Smooth muscle cell of the brain vasculature (primary cell): ENCODE measurements at places on chromosomes 11 and 22.

- no peak for DNase-seq
Observed at GRCh38 chr11:30608534-30608933, 22.4 kb upstream of the MPPED2 start.

GRCh38 chr22:30511109-30511508 lies 5.6 kb upstream of the SEC14L4 start:
- no peak for DNase-seq

GRCh38 chr11:128029219-128029722 lies 558.1 kb downstream of the ETS1 start:
- DNase-seq: no peak

DNA sequence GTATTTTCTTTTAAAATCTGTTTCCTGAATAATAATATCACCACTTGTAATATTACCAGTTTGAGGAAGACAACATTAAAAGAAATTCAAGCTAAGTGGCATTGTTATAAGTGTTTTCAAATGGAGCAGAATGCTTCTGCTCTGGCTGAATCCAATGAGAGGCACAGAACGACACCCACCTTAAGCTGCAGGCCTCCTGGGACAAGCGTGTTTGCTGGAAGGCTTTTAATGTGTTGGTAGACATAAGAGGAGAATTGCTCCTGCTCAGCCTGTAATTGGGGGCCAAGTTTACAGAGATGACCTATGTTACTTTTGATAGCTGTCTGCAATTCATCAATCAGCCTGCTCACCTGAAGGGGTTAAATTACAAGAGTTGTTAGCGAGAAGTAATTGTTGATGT lies 242.2 kb downstream of the DCDC1 start:
- no peak for DNase-seq

DNA sequence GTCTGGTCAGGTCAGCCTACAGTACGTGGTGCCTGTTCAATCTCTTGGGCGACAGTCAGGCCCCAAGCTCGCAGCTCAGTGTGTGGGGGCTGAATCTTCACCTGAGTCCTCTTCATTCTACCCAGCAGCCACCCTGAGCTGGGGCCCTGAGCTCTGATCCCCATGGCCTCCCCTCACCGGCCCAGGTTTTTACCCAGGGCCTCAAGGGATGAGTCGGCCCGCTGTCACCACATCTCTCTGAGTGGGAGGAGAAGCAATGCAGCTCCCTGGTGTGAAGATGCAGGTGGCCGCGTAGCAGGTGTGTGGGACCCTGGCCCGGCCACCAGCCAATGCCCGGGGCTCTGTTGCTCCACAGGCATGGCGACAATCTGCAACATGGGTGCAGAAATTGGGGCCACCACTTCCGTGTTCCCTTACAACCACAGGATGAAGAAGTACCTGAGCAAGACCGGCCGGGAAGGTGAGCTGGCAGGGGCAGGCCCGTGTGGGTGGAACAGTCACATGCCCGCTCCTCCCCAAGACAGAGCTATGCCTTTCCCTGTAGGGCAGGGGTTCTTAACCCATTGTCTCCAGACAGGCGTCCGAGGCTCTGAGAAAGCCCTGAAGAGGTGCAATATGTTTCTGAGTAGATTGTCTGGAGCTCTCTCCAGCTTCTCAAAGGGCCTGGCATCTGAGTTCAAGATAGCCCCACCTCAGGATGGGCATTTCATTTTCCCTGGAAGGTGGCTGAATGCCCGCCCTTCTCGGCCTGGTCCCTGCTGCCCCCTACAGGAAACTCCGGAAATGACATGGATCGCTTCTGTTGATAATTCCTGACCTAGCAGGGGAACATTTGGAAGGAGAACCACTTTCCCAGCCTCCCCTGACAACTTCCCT lies 26.9 kb downstream of the POLR3H start:
- DNase-seq: peak; percentile 23

DNA sequence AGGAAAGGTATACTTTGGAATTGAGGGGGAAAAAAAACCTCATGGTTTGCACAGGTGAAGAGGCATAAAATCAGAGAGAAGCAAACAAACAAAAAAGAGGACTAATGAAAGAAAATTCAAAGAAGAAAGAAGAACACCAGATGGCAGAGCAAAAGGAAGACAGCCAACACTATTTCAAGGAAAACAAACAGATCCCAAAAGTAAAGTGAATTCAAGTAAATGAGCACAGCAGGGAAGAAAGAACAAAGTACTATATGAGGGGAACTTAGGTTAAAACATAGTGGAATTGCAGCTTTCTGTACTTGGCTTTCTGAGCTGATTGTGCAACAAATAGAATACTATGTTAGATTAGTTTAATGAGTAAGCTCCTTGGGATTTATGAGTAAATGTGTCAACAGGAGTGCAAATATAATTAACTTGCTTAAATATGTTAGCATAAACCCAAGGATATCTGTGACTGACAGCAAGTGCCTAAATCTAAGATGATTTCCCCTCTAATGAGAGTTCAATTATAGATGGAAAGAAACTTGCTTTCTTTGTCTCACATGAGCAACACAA lies 404.6 kb upstream of the CNTN5 start:
- peak; percentile 7 for DNase-seq

DNA sequence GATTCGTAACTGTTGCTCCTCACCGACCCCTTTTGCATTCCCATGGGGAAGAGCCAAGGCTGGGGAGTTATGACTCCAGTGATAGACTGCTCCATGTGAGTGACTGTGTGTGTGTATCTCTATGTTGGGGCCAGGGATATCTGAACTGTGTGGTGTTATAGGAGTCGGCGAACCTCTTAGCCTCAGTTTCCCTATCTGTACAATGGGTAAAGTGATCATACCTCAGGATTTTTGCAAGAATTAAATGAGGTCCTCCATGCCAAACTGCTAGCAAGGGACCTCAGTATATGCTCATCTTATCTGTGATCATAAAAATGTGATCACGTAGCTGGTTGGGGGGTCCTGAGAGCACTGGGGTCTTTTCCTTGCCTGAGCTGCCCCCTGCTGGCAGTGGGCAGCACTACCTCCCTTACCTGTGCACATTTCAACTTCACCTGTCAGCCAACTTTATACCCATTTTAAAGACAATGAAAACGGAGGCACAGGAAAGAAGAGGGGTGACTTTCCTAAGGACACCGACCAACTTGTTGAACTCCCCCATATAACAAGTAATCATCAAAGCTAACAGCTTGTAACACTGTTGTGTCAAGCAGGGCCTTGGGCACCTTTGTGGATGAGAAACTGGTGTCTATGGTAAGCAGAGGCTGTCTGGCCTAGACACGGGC lies 1.4 kb upstream of the DPP3 start:
- DNase-seq: no peak

DNA sequence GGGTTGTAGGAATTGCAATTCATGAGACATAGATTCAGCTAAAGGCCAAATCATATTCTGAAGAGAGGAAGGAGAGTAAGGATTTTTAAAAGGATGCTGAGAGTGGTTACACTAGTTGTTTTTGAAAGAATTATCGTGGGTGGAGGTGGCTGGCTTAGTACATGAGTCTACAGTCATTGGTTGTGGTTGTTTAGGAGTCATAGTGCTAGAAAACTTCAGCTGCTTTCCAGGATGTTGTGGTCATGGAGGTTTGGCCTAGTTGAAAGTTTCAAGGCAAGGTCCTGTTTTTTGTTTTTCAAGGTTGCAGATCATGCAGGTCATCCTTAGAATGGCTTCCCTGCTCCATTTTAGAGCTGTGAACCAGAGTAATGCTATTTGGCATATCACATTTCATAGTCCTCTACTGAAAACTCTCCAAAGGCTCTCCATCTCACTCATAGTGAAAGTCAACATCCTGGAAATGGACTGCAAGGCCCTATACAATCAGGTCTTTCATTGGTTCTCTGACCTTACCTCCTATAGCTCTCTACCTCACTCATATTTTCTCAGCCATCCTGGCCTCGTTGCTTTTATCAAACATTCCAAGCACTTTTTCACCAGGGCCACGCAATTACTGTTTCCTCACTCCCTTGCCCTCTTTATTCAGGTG lies 26.1 kb upstream of the ZBTB44 start:
- DNase-seq: no peak

DNA sequence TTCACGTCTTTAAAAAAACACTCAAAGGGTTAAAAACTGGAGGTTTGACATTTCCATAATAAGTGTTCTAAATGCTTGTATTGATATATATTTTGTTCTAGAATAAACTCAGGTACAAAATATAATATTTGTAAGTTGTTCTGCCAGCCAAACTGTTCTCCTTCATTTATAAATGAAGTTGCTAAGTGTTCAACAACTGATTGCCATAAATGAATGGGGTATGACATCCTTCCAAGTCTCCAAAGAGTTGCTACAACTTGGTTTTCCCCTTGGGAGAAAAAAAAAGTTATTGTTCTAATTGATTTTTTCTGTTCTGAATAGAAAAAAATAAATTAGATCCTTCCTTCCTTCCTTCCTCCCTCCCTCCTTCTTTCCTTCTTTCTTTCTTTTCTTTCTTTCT lies 65.4 kb upstream of the BLID start:
- DNase-seq: no peak

GRCh38 chr11:6457581-6458320 lies 16.0 kb downstream of the TRIM3 start:
- no peak for DNase-seq

- DNase-seq: no peak
Observed at GRCh38 chr11:65801153-65801987, 14.5 kb downstream of the OVOL1 start.

DNA sequence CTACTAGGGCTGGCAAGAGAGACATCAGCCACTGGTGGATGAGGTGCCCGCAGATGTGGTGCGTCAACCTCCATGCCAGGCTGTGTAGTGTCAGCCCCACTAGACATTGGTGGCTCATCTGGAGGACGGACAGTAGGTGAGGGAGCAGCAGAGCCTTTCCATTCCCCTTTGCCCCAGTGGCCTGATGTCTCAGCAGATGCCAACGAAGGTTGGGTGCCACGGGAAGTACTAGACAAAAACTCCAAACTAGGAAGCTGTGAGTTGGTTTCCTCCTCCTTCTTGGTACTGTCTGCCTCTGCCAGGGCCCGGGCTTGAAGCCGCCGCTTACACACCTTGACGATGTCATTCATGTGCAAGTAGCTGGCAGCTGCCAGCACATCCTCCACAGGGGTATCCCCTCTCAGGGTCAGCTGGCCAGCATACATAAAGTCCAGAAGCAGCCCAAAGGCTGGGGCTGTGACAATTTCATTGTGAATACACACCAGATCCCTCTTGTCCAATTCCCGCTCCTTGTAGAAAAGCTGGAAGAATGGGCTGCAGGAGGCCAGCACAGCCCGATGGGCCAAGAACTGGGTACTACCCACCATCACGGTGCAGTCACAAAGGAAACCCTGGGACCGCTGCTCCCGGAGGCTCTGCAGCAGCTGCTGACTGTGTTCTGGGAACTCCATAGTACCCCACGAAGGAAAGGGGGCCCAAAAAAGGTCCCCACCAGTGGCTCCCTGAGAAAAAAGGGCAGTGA lies 795 bp downstream of the ZBTB3 start:
- no peak for DNase-seq

DNA sequence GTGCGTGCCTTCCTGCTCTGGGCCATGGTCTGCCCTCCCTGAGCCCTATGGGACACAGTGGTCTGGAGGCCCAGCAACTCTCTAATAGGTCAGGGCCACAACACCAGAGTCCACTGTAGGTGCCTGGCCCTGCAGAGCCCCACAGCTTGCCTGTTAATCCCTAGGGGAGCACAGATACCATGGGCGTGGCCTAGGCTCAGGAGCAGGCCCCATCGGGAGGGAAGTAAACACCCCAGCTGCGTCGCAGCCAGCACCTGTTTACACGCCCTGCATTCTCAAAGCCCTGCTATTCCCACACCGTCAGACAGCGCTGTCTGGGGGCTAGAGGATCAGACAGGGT lies 2.5 kb downstream of the KCTD17 start:
- DNase-seq: no peak

GRCh38 chr11:96188243-96189006 lies 154.6 kb downstream of the MAML2 start:
- DNase-seq: no peak

GRCh38 chr11:48116437-48117228 lies 100.0 kb upstream of the OR4B1 start:
- no peak for DNase-seq

GRCh38 chr11:72752088-72752914 lies at the start of gene ARAP1:
Gene ARAP1, minus strand, starts transcription at chr11:72752408. Its CDS starts 25,280 bp downstream, at chr11:72727128.
- no peak for DNase-seq

GRCh38 chr11:101563166-101563565 lies 20.6 kb downstream of the TRPC6 start:
- DNase-seq: no peak

GRCh38 chr11:46570790-46571398 lies 22.9 kb downstream of the AMBRA1 start:
- DNase-seq: no peak

- no peak for DNase-seq
Observed at GRCh38 chr11:87662287-87662686, 513.0 kb downstream of the RAB38 start.

DNA sequence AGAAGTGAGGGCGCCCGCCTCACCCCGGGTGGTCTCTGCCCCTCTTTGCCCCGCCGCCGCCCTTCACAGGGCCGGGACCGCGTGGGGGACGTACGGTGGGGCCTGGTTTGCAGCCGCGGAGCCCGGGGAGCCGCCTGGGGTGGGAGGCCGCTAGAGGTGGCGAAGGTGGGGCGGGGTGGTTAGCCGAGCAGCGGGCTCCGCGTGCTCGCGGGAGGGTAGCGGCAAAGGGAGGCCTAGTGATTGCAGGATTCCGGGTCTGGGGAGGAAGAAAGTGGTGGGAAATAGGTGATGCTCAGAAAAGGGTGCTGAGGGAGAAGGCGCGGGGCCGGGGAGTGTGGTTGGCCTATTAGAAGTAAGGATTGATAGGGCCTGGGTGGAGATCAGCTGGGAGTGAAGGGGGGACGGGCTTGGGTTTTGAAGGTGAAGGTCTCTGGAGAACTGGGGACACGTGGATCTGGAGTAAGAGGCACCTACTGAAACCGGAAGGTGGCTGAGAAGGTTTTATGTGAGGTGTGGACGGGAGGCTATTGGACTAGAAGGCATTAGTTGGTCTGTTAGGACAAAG lies 571 bp downstream of the FAR1 start:
- DNase-seq: no peak
